ENCODE measurements at places on chromosomes 13 and 19.

DNA sequence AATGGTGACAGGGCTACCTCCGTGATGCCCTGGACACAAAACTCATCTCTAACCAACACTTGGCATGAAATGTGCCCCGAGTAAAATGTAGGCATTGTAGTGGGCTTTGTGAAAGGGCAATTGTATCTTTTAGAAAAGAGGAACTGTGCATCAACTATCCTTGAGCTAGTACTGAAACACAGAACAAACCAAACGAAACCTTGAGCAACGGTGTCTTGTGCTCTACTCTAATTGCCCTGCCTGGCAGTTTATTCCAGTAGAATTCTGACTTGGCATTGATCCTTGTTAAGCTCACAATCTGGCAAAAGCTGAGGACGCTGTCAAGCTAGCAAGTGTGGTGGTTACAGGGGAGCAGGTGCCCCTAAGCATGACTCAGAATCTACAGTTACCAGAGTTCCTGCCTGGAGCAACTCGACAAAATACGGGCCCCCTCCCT lies 707.1 kb upstream of the SPRY2 start:
- peak; percentile 76 for DNase-seq

GRCh38 chr13:23558675-23559536 lies 11.3 kb upstream of the TNFRSF19 start:
- peak; percentile 98 for DNase-seq

GRCh38 chr19:45472563-45473366 lies 5.0 kb downstream of the FOSB start:
- no peak for DNase-seq

GRCh38 chr13:57740719-57741118 lies 109.2 kb downstream of the PCDH17 start:
- DNase-seq, result no peak

GRCh38 chr13:108155185-108156106 lies 59.9 kb downstream of the LIG4 start:
- DNase-seq, result peak; percentile 45

DNA sequence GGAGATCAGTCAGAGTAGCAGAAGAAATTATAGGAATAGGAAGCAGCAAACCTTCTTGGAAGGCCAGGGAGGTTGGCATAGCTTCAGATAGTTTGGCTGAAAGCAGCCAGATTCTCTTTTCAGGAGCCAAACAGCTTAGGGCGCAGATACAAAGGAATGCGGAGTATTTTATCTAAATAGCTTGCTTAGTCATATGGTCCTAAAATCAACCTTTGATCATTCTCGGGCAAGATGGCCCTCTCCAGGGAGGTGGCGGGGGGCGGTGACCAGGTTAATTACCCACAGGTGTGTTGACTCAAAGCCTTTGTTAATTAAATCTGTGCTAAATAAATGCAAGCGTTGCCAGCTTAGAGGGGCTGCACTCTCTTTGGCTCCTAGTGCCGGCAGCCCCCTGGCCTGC lies 12.5 kb upstream of the NCR1 start:
- DNase-seq, result no peak

Data from COLO829 (cell line).